ENCODE measurements at places on chromosomes 6 and 20. TPM values are rescaled to one million over a fixed set of nuclear protein-coding genes. Genes with fewer than 3 reads are reported as not detected.

DNA sequence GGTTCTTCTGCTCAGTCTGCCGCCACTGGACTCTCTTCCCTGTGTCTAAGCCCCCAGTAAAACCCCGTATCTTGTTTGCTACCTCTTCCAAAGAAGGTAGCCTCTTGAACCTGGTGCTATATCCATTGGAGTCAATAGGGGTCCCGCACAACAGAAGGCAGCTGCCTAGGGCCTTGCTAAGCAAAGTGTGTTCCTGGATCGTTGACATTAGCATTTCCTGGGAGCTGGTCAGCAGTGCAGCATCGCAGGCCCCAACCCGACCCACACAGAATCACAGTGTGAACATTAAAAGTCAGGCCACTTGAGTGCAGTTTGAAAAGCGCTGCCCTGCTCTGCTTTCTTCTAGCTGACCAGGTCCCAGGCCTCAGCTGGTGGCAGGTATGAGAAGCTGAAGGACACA, 2.9 kb downstream of the ADA start:
- no peak for DNase-seq
- no peaks in the 10 kb centered on the region for H3K27me3 ChIP-seq
- H3K4me3 ChIP-seq, result no peak overlapping the region
- H3K27ac ChIP-seq, result no peak overlapping the region
- peaks cover 59% of the 10 kb centered on the region for H3K4me1 ChIP-seq
- no peaks in the 10 kb centered on the region for H3K36me3 ChIP-seq

- no peaks in the 10 kb centered on the region for H3K27me3 ChIP-seq
- H3K36me3 ChIP-seq, result no peaks in the 10 kb centered on the region
- H3K4me1 ChIP-seq, result peaks cover 10% of the 10 kb centered on the region
- no peak overlapping the region for H3K4me3 ChIP-seq
- no peak for DNase-seq
- H3K27ac ChIP-seq, result no peak overlapping the region
These were observed 114.6 kb upstream of the TCF21 start for GRCh38 chr6:133774356-133774755.

The VTA1 gene
- 37.9 TPM for total RNA-seq

The MCM3 gene
- total RNA-seq, result 41.5 TPM

The GABRR2 gene
- total RNA-seq, result 0.33 TPM

Measured in esophagus muscularis mucosa (tissue), 4 donors.